Left kidney (tissue), 8 donors: ENCODE measurements at places on chromosomes 3 and 15. TPM values are rescaled to one million over a fixed set of nuclear protein-coding genes. Genes with fewer than 3 reads are reported as not detected.

GRCh38 chr3:134197681-134198261 is 52.9 kb downstream of the RYK start:
- peak; percentile 45 for DNase-seq

- peak; percentile 7 for DNase-seq
Measured at GRCh38 chr3:67897351-67898336, 243.2 kb upstream of the SUCLG2 start.

GRCh38 chr3:45170096-45170495 is 23.9 kb upstream of the CDCP1 start:
- no peak for DNase-seq

Gene PAK6
- polyA plus RNA-seq = 6.5 TPM

GRCh38 chr3:172357850-172358754 is 90.2 kb downstream of the GHSR start:
- no peak for DNase-seq

Gene PLCD1
- 20.2 TPM for polyA plus RNA-seq

Gene CYP19A1
- not detected for polyA plus RNA-seq

Gene RPS27L
- 92.2 TPM for polyA plus RNA-seq

- no peak for DNase-seq
Measured at GRCh38 chr3:133970339-133970738, 59.4 kb downstream of the SLCO2A1 start.

GRCh38 chr3:39086144-39086543 is 21.3 kb downstream of the GORASP1 start:
- no peak for DNase-seq

- no peak for DNase-seq
Measured at GRCh38 chr15:47813748-47814384, 96.6 kb downstream of the SEMA6D start.
